ENCODE measurements at places on chromosomes 6 and 20.

DNA sequence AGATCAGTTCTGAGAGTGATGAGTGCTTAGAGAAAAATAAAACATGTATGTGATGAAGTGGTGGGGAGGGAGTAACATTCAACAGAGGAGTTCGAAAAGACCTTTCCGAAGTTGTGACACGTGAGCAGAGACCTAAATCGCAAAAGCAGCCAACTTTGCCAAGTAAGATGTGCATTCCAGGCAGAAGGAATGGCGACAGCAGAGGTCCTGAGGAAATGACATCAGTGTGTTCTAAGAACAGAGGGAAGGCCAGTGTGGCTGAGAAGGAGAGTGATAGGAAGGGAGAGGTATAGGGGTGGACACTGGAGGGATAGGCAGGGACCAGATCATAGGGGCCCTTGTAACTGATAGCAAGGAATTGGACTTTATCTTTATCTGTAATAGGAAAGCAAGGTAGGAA lies 51.3 kb downstream of the ADAT2 start:
- no peak for DNase-seq

- DNase-seq = no peak
Observed at GRCh38 chr6:168427184-168427583, 13.8 kb upstream of the SMOC2 start.

DNA sequence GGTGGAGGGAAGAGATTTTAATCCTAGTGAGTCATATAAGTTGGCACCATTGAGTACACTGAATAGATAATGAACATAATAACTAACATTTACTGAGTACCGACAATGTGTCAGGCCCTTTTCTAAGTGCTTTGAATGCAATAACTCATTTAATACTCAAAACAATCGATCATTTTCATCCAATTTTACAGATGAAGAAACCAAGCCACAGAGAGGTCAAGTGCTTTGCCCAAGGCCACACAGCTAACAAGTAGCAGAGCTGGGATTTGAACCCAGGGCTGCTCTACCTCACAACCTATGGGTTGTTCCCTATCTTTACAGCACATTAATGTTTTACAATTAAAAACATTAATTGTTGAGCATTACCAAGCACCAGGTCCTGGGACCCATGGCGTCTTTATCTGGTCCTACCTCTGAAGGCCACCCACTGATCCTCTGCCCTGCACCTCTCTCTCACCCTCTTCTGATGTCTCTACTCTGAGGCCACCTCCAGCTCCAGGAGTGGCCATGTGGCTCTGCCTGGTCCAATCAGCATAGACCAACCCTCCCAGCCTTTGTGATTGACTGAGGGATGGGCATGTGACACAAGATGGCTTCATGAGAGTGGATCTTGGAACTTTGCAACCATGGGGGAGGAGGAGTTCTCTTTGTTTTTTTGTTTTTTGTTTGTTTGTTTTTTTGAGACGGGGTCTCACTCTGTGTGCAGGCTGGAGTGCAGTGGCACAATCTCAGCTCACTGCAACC lies 83.9 kb downstream of the KCNB1 start:
- no peak for DNase-seq

DNA sequence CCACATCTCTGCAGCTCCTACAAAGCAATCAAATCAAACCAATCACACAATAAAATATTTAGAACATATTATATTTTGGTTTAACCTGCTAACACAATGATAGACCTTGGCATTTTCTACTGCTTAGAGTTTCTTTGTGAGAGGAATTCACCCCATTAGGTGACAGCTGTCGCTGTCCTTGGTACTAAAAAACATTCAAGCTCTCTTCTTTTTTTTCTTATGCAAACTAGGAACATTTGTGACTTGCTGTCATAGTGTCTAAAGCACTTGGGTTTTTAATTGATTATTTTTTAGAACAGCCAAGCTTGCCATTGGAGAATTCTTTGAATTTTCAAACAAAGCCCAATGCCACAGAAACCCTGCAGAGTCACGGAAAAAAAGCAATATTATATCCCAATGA lies 46.4 kb downstream of the CNR1 start:
- DNase-seq = no peak

- no peak for DNase-seq
Observed at GRCh38 chr20:5569021-5569420, 181.2 kb upstream of the SHLD1 start.

DNA sequence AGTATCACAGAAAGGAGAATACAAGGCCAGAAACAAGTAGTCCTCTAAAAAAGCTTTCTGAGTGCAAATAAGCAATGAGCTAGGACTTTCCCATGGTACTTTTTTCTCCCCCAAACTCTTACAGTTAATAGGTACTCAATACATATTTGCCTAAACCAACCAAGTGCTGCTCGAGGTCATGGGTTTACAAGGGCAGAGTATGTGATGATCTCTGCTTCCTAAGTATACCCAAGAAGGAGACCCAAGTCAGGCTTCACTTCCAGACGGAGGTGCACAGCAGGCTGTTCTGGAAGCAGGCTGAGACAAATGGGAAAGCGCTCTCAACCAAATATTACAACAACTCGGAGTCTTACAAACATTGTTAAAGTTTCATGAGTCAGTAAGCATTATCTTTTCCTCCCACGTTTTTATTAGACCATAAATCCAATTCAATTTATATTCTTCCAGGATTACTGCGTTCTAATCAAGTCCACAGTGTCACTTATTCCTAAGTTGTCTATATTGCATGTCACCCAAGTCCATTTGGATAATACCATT lies 8.1 kb downstream of the FYN start:
- DNase-seq = no peak

DNA sequence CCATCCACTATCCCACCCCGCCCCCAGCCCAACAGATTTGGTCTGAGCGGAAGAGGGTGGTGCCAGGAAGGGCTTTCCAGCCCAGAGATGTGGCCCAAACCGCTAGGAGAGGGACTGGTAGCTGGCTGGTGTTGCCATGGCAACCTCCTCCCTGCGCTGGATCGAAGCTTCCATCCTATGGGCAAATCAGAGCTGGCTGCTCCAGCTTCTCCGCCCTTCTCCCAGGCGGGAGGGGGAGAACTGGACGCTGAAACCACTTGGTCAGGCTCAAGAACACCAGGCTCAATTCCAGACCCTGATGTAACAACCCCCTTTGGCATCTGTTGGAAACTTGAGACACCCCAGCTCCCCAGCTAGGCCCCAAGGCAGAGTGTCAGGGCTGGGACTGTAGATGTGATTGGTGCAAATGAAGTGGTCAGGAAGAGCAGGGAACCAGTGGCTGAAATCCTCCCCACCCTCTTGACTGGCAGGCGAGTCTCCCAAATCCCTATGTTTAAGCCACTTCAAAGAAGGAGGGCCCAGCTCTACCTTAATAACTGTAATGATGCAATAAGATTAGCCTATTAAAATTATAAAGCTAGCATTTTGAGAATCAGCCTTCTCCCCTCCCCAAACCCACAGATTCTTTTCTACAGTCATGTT lies 4.2 kb downstream of the RIMS4 start:
- DNase-seq = peak; percentile 81

- DNase-seq = peak; percentile 79
Observed at GRCh38 chr20:35226884-35227681, 593 bp downstream of the MMP24 start.

DNA sequence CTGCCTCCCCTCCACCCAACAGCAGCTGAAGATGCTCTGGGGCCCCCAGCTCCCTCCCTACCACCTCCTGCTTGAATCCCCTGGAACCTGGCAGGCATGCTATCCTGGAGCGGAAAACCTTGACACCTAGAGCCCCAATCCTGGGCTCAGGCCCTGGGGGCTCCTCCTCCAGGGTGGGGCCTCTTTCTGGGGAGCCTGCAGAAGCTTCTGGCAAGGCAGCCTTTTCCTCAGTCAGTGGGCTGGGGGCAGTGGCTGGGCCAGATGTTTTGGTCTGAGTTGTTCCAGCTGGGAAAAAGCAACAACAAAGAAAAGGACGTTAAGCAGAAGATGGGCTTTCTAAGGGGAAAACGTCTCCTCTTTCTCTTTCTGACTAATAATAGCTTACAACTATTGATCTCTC lies 21.1 kb downstream of the KIAA1755 start:
- no peak for DNase-seq

DNA sequence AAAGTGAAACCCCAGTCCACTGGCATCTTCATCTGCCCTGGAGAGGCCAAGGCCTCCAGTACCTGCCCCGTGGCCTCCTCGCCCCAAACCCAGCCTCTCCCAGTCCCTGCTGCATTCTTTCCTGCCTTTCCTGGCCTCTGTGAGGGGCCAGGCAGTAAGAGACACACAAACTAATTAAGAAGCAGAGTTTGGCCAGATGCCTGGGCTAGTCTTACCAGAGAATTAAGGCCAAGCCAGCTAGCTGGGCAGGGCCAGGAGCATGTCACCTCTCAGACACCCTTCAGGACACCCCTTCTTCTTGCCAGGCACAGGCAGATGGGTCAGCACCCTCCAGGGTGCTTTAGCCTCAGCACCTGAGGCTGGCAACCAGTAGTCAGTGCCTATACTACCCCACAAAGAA lies 2.4 kb downstream of the MDGA1 start:
- DNase-seq = no peak

GRCh38 chr6:143652841-143653331 lies 24.9 kb upstream of the PHACTR2 start:
- no peak for DNase-seq

GRCh38 chr6:48933136-48933535 lies 529.9 kb downstream of the MMUT start:
- no peak for DNase-seq

DNA sequence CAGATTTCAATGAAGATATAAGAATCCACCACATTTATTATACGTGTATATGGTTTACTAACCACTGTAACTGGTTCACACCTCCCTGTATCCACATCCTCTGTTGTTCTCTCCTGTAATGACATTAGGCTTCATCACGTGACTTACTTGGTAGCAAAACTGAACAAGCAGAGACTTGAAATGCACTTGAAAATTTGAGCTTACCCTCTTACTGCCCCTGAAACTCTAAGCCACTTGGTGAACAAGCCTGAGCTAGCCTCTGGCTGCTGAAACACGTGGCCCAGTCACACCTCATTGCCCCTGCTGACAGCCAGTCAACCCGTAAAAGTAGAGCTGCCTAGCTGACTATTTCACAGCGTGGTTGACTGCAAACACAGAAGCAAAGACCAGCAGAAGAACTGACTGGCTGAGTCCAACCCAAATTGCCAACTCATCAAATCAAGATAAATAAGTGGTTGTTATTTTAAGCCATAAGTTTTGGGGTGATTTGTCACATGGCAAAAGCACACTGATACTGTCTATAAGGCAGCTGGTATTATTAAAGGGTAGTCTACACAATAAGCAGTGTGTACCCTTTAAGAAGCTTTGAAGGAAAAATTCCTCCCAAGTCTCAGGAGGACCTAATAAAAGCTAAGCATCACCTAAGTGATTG lies 109.0 kb downstream of the RALGAPA2 start:
- no peak for DNase-seq

GRCh38 chr6:35360349-35361138 lies 18.2 kb downstream of the PPARD start:
- peak; percentile 52 for DNase-seq

- DNase-seq = no peak
Observed at GRCh38 chr20:63703471-63703975, 4.3 kb downstream of the ARFRP1 start.

GRCh38 chr20:31517373-31517772 lies 3.1 kb downstream of the HM13 start:
- DNase-seq = peak; percentile 54

DNA sequence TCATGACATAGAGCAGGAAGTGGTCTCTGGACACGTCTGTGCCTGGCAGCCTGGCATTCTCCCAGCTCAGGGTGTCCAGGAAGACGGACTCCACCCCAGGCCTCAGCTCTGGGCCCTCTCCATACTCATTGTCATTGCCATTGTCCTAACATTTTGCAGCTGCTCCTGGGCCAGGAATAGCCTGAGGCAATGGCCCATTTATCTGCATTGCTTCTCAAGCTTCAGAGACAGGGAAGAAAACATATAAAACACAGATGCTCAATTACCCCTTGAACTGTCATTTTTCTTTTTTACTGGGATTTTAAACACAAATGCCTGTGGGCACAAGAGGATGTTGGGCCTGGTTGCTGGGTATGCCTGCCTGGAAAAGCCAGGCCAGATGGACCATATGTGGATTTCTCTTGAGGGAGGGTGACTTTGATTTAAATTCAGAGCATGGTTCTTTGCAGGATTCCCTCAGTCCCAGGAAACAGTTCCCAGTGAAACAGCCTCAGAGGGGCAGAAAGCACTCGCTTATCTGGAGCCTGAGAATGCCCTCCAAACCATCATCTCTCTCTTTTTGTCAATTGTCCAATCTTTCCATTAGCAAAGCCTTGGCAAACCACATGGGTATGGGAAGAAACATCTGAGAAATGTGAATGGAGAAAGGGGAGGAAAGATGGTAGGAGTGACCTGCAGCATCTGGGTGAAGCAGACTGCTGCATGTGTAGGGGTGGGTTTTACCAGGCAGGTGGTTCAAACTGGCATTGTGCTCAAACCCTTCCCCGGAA lies 17.9 kb downstream of the LAMP5 start:
- no peak for DNase-seq

- DNase-seq = no peak
Observed at GRCh38 chr6:125231133-125231532, 70.6 kb downstream of the HDDC2 start.

- DNase-seq = no peak
Observed at GRCh38 chr6:40249935-40250334, 315.7 kb upstream of the MOCS1 start.

GRCh38 chr6:128437685-128438084 lies 82.7 kb downstream of the PTPRK start:
- DNase-seq = no peak

DNA sequence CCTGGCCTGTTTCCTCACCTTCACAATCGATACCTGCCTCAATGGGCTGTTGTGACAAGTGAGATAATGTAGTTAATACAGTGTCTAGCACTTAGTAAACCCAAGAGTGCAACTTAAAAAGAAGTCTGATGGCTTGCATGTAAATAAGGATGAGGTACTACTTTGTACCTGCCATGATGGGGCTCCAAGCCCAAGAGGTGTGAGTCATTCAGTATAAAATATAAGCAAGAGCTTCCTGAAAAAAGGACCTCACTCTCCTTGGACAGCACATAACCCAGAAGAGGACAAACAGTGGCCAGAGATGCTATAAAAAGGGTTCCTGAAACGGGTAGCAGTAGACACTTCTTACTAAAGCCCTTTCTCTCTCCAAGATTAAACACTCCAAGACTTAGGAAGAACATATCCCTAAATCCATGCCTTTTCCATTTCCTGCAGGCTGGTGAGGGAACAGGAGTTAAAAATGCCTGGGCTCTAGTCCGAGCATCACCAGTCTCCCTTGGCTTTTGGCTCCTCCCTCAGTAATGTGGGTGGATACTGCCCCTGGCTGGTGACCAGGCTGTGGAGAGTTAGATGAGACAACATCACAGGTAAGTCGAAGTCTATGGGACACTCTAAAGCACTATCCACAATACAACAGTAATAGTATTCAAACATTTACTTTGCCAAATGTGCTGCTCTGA lies 4.3 kb downstream of the UBE2V1 start:
- DNase-seq = no peak

- no peak for DNase-seq
Observed at GRCh38 chr6:6657085-6657819, 68.7 kb downstream of the LY86 start.

GRCh38 chr6:47147836-47148344 lies 105.8 kb upstream of the ADGRF1 start:
- DNase-seq = no peak

GRCh38 chr6:151044465-151045441 lies 179.3 kb downstream of the MTHFD1L start:
- no peak for DNase-seq

GRCh38 chr6:45477790-45478189 lies 100.1 kb upstream of the SUPT3H start:
- DNase-seq = no peak
